Activated CD4-positive, alpha-beta memory T cell treated with anti-CD3 and anti-CD28 coated beads, Interleukin-2, amount 10 ng/mL, durations not matched to agents 7 days and 5 days (primary cell): ENCODE measurements at places on chromosomes 3 and 15. TPM values are rescaled to one million over a fixed set of nuclear protein-coding genes. Genes with fewer than 3 reads are reported as not detected.

WWTR1 gene
- 1.9 TPM for total RNA-seq

TMCC1 gene
- 18.5 TPM for total RNA-seq

GRCh38 chr15:42143356-42143755 is 13.1 kb downstream of the PLA2G4F start:
- H3K4me1 ChIP-seq, result no peaks in the 10 kb centered on the region
- no peaks in the 10 kb centered on the region for H3K27me3 ChIP-seq
- no peak overlapping the region for H3K27ac ChIP-seq
- H3K4me3 ChIP-seq, result no peak overlapping the region
- no peak for DNase-seq
- H3K36me3 ChIP-seq, result no peaks in the 10 kb centered on the region

- DNase-seq, result no peak
- peaks cover 32% of the 10 kb centered on the region for H3K27me3 ChIP-seq
- no peak overlapping the region for H3K4me3 ChIP-seq
Measured at GRCh38 chr15:51348688-51349087, 7.2 kb downstream of the GLDN start.

NGRN gene
- total RNA-seq, result 28.3 TPM

- H3K27me3 ChIP-seq, result no peaks in the 10 kb centered on the region
- peaks cover 6% of the 10 kb centered on the region for H3K4me1 ChIP-seq
- H3K36me3 ChIP-seq, result no peaks in the 10 kb centered on the region
- H3K4me3 ChIP-seq, result no peak overlapping the region
- H3K27ac ChIP-seq, result no peak overlapping the region
- DNase-seq, result no peak
Measured at GRCh38 chr3:194592798-194593752, 40.1 kb downstream of the TMEM44 start.

WDR49 gene
- total RNA-seq, result not detected

DNA sequence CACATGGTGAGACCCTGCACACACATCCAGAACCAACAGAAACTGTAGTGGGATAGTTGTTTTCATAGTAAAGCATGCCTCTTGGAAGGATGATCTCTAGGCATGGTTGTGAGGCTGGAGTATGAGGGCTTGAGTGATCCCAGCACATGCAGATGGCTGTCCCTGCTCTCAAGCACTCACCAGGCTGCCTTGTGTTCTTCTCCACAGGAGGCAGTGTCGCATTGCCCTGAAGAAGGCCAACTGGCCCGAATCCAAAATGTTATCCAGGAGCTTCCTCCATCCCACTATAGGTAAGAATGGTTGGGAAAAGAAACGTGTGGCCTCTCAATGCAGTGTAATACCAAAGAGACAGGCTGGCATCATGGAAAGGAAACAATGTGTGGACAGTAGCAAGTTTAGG is 82.7 kb downstream of the TMEM39A start:
- H3K4me3 ChIP-seq, result no peak overlapping the region
- DNase-seq, result no peak
- H3K27ac ChIP-seq, result no peak overlapping the region
- no peaks in the 10 kb centered on the region for H3K27me3 ChIP-seq
- no peaks in the 10 kb centered on the region for H3K4me1 ChIP-seq

DNA sequence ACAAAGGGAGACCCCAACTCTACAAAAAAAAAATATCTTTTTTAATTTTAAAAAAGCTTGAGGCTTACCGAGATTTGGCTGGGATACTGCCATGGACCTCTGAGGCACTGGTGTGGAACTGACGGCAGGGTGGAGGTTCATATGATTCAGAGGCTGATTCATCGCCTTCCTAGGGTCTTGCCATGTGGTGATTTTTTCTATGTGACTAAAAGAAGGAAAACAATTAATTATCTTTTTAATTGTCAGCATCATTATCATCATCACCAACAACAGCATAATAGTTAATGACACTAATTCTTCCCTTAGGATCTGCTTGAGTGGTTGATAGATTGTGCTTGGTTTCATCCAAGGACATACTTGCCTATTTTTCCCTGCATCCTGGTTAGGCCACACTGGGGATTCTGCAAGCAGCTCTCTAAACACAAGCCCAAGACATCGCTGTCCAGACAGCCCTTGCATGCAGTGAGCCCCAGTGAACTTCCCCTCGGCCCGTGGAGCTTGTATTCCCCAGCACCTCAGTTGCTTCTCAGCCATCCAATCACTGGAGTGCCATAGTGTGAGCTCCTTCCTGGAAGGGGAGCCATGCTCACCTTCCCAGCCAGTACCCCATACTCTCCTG is 84.9 kb downstream of the WWTR1 start:
- DNase-seq, result no peak
- H3K4me1 ChIP-seq, result peaks cover 31% of the 10 kb centered on the region
- no peak overlapping the region for H3K27ac ChIP-seq
- H3K27me3 ChIP-seq, result peaks cover under 1% of the 10 kb centered on the region
- no peaks in the 10 kb centered on the region for H3K36me3 ChIP-seq
- no peak overlapping the region for H3K4me3 ChIP-seq

- no peak overlapping the region for H3K27ac ChIP-seq
- no peak for DNase-seq
- H3K4me1 ChIP-seq, result peaks cover 11% of the 10 kb centered on the region
- peaks cover 8% of the 10 kb centered on the region for H3K27me3 ChIP-seq
- H3K4me3 ChIP-seq, result no peak overlapping the region
Measured at GRCh38 chr3:149274220-149274619, 52.6 kb upstream of the CP start.

DNA sequence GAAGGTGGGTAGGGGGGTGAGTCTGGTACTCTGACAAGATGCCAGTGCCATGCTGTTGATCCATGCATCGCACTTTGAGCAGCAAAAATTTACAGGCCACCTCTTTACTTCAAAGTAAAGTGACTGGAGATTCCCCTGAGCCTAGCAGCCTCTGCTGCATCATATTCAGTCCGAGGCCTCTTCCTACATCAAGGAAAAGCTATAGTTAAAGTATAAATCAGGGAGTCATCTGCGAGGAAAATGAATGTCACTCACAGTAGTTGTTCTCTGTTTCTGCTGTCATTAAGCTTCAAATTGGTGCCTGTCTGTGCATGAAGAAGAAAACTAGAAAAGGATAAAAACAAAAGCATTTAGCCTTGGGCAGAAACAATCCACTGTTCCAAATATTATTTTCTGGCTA is 706.2 kb downstream of the TBL1XR1 start:
- no peak for DNase-seq
- no peak overlapping the region for H3K27ac ChIP-seq
- no peaks in the 10 kb centered on the region for H3K4me1 ChIP-seq
- no peaks in the 10 kb centered on the region for H3K36me3 ChIP-seq
- H3K4me3 ChIP-seq, result no peak overlapping the region

- no peak overlapping the region for H3K27ac ChIP-seq
- no peak overlapping the region for H3K4me3 ChIP-seq
- DNase-seq, result no peak
- peaks cover 3% of the 10 kb centered on the region for H3K4me1 ChIP-seq
- H3K27me3 ChIP-seq, result peaks cover 30% of the 10 kb centered on the region
Measured at GRCh38 chr3:134810052-134810435, 15.0 kb downstream of the EPHB1 start.

GRCh38 chr3:55164191-55164590 is 236.3 kb upstream of the LRTM1 start:
- no peak overlapping the region for H3K27ac ChIP-seq
- no peak for DNase-seq
- H3K27me3 ChIP-seq, result no peaks in the 10 kb centered on the region
- H3K36me3 ChIP-seq, result no peaks in the 10 kb centered on the region
- H3K4me3 ChIP-seq, result no peak overlapping the region
- no peaks in the 10 kb centered on the region for H3K4me1 ChIP-seq

ILDR1 gene
- total RNA-seq, result 1.7 TPM

GRCh38 chr3:102235679-102236078 is 199.1 kb upstream of the ZPLD1 start:
- peaks cover 16% of the 10 kb centered on the region for H3K27me3 ChIP-seq
- no peak overlapping the region for H3K27ac ChIP-seq
- no peak overlapping the region for H3K4me3 ChIP-seq
